ENCODE measurements at places on chromosomes 5 and 9.

- DNase-seq = no peak
These were observed 58.6 kb upstream of the PPARGC1B start for GRCh38 chr5:149671544-149671943.

GRCh38 chr9:9924376-9924775 is 688.4 kb downstream of the PTPRD start:
- DNase-seq = no peak

- no peak for DNase-seq
These were observed 40.7 kb downstream of the KIAA0825 start for GRCh38 chr5:94577466-94578245.

GRCh38 chr9:30039712-30040111 is 2344.7 kb upstream of the ACO1 start:
- DNase-seq = no peak

DNA sequence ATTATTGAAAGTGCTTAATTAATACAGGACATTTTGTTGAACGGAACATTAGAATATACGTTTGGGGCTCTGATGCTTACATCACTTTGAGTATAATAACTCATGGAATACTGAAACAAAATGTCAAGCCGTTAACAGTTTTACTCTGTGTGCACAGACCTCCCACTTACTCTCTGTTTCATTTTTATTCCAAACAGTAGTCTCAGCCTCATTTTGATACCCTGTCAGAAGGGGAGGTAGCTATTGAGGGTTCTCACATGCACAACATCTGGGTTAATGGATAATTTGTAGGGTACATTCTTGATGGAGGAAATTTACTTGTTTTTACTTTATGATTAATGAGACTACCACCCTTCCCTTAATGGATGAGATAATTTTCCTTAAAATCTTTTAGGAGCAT is 59.0 kb downstream of the SCAMP1 start:
- no peak for DNase-seq

DNA sequence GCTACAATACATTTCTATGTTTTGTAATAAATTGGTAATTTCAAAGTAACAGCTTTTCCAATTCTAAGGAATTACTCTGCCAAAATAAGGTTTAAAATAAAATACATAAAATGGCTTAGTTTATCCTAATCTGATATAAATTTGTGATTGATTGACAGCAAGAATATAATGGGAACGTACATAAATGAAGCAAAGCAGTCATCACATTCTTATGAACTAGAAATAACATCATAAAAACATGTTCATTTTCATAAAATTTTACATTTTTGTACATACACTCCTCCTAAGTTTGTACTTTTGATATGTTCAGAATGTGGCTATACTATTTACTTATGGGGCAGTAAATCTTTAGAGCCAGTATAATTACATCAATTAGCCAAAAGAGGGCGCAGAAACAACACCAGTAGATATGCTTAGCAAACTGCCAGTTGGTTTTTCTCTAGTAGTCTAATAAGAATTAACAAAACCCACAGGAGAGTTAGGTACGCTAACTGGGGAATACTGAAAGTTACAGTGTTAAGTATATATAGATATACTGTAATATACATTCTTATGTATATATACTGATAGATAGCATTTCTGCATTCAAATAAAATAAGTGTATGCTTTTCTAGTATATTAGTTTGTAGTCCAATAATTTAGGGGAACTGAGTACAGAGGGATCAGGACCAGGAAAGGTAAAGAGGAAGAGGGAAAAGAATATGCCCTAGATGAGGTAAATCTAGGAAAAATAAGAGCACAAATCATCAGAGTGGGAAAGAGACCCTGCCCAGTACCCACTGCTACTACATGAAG is 76.8 kb downstream of the ZDHHC21 start:
- DNase-seq = peak; percentile 27

DNA sequence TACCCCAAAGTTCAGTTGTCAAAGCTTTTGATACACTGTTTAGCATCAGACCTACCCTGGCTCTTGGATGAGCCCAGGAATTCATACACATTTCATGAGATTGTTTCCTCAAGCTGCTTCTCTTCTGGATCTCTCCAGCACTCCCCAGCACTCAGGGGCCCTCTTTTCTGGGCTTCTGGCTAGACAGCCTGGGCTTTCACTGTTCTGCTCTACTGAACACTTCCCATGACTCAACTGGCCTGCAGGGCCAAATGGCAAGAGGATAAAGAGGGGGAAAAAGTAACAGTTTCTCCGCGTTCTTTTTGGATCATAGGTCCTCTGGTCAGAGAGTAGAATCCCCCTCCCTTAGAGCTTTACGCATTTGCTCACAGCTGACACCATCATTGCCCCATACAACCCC is 20.9 kb upstream of the LURAP1L start:
- DNase-seq = no peak

GRCh38 chr5:141640051-141640415 is 3.2 kb downstream of the RELL2 start:
- DNase-seq = no peak

DNA sequence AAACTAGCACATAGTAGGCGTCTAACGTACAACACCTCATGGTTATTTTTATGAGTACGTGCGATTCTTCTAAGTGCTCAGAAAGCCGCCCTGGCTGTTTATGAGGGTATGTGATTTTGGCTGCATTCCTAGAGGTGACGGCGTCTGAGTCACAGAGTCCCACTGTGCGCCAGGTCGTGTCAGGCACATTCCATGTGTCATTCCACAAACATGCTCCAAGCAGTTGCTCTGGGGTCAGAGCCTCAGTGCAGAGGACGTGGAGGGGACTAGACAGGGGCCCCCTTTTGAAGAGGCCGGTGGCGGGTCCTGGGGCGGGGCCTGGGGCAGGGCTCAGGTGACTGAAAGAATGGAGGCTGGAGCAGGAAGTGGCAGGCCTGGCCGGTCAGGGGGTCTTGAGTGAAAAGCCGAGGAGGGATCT is 51.9 kb downstream of the NEK6 start:
- peak; percentile 95 for DNase-seq

DNA sequence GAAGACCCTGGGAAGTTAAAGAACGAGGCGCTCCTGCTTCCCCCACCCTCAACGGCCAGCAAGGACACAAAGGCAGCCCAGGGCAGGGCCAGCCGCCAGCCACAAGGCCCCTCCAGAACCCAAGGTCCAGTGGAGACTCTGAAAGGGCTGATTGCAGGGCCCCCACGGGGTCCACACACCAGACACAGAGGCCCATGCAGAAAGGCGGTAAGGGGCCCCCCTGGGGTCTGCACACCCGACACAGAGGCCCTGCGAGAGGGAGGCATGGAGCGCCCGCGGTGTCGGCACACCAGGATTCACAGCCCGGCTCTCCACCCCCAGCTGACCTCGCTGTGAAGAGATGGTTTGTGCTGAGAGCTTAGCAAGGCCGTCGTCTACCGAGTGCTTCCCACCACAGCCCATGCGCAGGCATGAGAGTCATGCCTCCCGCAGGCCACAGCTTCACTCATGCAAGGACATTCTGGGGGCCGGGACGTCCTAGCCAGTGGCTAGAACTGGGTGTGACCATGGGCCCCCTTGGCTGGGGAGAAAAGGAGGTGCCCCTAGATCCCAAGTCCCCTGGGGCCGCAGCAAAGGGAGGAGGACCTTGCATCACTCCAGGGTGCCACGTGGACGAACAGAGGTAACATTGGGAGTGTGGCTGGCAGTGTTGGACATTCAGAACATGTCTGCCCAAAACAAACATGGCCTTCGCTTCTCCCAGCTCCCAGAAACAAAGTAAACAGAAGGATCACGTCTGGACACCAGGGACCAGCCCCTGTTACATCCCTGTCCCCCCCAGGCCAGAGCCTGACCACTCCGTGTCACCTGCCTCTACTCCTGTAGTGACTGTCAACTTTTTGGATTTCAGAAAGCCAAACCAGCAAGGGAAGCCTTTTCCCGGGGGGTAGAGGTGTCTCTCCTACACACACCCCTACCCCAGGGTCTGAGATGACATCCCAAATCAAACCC is 9.8 kb downstream of the BRD3 start:
- DNase-seq = no peak

DNA sequence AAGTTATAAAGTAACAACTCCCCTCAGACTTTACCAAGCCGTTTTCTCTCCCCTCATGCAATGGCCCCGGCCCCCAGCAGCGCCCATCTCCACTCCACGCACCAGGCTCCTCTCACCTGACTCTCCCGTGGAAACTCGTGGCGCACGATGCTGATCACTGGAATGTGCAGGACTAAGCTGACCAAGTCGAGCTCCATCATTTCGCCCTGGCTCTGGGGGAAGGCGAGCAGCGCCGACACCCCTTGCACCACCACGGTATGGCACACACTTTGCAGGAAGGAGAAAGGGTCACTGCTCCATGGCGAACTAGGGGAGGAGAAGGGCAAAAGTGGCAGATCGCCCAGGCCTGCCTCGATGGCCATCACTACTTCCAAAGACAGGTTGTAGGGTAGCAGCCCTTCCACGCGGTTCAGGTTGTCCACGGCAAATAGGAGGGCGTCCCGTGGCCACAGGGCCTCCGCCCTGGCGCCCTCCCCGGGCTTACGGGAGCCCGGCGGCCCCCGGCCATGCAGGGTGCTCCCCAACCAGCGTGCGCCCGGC is 1.2 kb downstream of the GRIN3A start:
- peak; percentile 6 for DNase-seq

GRCh38 chr9:89493181-89493580 is 4.7 kb downstream of the SEMA4D start:
- DNase-seq = no peak

GRCh38 chr9:28888806-28889205 is 1315.5 kb upstream of the C9orf72 start:
- no peak for DNase-seq

- DNase-seq = no peak
These were observed 70.6 kb upstream of the PTPN3 start for GRCh38 chr9:109568568-109569210.

DNA sequence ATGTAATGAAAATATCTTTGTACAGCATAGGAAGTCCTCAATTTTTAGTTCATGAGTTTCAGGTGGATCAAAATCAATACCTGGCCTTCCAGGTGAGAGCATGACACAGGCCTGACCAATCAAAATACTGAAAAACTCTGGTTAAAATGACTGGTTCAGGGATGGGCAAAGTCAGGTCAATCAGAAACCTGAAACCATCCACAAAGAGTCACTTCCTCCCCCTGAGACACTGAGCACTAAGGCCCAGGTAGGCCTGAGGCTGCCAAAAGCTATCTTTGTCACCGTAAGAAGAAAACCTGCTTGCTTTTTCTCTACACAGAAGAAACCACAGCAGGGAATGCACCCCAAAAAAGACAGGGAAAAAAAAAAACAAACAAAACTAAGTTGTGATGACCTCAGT is 444.8 kb downstream of the TLR4 start:
- DNase-seq = no peak

All from AG20443 (cell line).